ENCODE measurements at places on chromosomes 4 and X. TPM values are rescaled to one million over a fixed set of nuclear protein-coding genes. Genes with fewer than 3 reads are reported as not detected.

DNA sequence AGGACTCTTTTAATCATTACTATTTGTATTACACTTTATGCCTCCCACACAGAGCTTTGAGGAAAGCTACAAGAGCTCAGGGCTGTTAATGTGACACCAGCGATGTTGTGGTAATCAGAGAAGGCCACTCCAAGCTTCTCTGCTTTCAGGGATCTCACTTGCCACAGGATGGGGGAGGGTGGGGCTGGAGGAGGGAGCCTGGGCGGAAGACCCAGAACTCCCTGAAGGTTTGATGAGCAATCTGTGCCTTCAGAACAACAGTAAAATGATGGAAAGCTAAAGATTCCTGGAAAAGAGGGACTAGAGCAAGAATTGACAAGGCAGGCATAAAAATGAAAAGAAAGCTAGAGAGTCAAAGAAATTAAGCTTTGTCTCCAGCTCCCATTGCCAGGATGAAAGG is 75.6 kb downstream of the MAML3 start:
- DNase-seq = no peak

The XAGE1B gene
- total RNA-seq = not detected

DNA sequence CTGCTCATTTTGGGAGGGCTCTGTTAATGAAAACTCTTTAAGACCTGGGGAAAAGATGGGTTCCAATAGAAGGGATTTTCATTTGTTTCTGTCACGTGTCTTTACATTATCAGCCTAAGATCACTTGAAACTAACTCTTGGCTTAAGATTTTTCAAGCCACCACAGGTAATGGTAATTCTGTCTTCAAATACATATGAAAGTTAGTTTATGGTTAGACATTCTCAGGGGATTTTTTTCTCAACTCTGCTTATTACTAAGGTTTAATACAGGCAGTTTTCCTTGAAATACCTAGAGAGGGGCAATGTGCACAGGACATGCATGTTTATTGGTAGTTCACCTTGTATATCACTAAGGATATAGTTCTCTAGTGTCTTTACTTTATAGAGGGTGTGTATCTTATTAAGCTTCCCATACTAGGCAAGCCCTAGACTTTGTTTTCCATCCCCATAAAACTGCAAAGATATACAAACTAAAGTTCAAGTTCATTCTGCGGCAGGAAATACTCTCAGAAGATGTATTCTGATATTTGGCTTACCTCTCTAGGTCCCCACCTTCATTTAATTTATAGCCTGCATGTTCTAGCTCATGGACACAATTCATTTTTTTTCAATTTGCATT is 38.2 kb upstream of the MYOZ2 start:
- DNase-seq = no peak

DNA sequence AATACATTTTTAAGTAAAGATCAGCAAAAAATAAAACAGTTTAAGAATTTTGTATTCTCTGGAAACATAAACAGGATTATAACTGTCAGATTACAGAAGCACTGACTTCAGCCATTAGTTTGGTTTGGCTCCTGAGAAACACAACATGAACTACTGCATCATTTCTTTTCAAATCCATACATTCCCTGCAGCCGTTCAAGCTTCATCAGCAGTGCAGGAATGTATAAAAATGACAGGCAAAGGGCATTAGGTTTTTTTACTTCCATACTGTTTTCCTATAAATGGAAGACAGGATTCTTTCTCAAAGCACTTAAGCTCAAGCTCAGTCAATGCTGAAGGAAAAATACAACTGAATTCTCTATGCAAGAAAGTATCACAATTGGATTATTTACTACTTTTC is 4.2 kb upstream of the MAB21L2 start:
- no peak for DNase-seq
